ENCODE measurements at places on chromosomes 13 and 19.

- no peak for DNase-seq
These were observed 43.6 kb upstream of the ZNF681 start for GRCh38 chr19:23802290-23802689.

- peak; percentile 54 for DNase-seq
These were observed at the start of gene PPFIA3 for GRCh38 chr19:49119411-49120324. PPFIA3 (plus strand) TSS chr19:49119544; CDS start chr19:49127874, 8,330 bp downstream.

DNA sequence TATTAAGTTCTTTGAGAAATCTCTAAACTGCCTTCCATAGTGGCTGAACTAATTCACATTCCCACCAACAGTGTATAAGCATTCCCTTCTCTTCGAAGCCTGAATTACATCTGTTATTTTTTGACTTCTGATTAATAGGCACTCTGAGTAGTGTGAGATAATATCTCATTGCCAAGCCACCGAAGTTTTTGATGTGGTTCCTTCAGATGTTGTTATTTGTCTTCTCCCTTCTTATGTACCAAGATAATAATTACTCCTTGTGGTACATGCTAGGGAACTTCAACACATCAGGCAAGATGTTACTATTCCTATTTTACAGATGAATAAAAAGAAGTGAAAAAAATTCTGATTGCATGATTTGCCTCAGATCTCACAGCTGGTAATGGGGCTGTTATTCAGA is 70.9 kb downstream of the KCTD12 start:
- no peak for DNase-seq

- no peak for DNase-seq
These were observed 31.4 kb upstream of the ZNF492 start for GRCh38 chr19:22602631-22603272.

DNA sequence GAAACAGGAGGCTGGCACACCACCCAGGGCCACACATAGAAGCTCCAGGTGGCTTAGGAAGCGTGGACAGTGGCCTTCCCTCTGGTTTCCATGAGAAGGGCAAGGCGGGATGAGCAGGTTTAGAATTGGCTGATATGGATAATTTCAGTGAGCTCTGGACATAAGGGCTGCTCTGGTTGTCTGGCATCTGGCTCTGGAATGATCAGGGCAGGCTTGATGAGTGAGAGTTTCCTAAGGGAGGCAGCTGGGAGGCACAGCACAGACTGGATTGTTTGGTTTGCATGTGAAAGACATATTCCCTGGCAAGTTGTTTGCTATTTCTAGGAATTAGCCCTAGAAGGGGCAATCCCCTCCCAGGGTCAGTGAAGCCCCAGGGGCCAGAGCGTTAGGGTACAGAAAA is 129.5 kb downstream of the ATP8A2 start:
- DNase-seq, result no peak

DNA sequence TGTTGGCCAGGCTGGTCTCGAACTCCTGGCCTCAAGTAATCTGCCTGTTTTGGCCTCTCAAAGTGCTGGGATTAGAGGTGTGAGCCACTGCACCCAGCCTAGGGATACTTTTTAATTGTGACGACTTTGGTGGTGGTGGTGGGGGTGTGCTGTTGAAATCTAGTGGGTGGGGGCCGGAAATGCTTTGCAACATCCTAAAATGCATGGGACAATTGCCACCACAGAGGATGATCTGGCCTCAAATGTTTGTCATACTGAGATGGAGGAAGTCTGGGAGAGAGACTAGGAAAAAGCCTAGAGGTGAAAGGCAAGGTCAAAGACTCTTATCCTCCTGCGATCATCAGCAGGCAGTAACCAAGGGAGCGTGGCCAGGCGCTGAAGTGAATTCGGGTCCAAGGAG is 1.4 kb downstream of the NWD1 start:
- DNase-seq, result no peak

GRCh38 chr19:57103573-57104277 is 16.1 kb upstream of the USP29 start:
- peak; percentile 47 for DNase-seq

DNA sequence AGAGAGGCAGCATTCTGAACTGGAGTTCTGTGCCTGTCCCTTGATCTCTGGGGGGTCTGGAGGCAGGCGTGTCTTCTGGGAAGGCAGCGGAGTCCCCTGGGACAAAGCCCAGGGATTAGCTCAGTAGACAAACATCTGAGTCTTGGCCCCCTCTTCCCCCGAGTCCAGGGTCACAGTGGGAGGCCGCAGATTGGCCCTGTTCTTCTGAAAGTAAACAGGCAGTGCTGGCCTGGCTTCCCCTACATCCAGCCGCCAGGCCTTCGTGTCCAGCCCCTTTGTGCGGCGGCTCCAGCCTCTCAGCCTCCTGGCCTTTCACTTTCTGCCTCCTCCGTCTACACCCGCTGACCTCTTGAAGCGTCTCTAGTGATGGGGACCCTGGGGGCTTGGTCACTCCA is 989 bp downstream of the NFILZ start:
- peak; percentile 36 for DNase-seq

DNA sequence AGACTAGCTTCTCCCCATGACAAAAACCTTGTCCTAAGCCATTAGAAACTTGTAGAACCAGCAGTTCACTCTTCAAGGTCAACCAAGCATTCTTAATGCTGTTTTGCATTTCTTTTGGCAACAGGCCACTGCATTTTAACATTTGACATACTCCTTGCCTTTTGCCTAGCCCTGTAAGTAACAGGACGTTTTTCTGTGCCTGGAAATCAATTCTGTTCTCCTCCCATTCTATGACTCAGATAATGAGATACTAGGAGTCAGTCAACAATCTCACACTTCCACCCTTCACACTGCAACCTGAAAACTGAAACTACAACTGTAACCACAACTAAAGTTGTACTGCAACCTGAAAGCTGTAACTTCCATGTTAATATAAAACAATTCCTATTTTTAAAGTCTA is 268.7 kb downstream of the MZT1 start:
- DNase-seq, result no peak

DNA sequence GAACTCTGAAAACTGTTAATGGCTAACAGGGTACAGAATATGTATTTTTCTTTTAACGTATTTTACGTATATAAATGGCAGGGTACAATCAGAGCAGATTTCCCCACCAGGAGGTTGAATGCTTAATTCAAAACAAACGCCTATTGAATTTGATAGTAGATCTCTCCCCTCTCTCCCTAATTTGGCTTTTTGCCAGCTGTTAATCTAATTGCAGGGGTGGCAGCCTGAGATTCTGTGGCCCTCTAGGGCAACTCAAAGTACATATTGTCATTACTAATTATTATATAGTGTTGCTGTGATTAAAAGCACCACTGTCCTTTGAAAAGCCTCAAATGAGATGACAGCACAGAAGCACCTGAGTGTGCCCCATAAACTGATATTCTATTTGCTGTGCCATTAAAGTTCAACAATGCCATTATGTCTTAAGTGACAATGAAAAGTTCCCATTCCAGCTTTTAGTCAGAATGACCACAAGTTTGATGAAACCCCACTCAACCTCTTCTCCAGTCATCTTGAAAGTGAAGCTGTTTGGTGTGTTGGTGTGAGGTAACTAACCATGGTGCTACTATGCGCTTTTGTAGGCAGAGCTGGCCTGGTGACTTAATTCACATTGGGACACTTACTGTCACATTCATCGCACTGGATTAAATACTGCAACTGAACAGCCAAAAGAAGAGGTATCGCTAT is 351.4 kb downstream of the KCNRG start:
- no peak for DNase-seq

- DNase-seq, result no peak
These were observed 1.4 kb downstream of the SIAH3 start for GRCh38 chr13:45850027-45850613.

DNA sequence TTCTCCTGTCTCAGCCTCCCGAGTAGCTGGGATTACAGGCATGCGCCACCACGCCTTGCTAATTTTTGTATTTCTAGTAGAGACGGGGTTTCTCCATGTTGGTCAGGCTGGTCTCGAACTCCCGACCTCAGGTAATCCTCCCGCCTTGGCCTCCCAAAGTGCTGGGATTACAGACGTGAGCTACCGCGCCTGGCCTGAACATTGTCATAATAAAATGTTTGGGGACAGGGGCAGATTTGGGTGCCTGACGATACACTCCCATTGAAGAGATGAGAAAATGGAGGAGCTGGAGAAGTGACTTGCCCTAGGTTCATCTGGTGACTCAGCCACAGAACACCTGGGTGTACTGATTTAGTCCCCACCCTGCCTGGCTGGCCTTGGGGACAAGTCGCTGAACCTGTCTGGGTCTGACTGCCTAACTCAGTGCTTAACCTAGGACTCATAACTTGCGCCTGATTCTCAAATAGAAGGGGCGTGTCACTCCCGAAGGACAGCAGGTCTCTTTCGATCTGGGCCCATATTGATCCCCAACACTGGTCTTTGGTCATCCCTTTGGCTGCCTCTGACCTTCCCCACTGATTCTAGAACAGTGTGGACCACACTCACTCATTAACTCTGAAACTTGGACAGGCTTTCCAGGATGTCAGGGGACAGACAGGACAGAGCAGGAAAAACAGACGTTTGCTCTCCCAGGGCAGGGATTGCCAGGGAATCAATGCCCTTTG is 7.6 kb upstream of the BICRA start:
- no peak for DNase-seq

Measured in IMR-90 (cell line).